Jurkat, Clone E6-1 (cell line): ENCODE measurements at places on chromosomes 2 and 18.
A peak's percentile ranks its signal among the peaks of the same experiment; 100 is the strongest.

DNA sequence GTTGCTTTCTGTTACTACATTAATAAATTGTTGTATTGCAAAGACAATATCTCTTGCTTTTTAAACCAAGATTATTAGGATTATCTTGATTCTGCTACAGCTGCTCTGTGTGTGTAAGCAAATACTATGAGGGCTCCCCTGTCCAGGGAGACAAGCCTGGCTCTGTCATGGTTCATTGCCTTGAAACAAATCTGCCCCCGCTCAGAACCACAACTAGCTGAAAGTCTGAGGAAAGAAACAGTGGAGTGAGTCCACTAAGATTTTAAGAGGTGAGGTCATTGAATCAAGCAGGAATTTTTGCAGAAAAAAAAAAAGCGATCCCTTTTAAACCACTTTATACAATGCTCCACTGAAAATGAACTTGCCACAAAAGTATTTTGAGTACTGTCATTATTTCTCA lies 30.8 kb upstream of the LRRTM4 start:
- DNase-seq: no peak

GRCh38 chr2:177466337-177467195 lies 74.0 kb downstream of the AGPS start:
- DNase-seq: no peak

- no peak for DNase-seq
These were observed 150.3 kb upstream of the DNMT3A start for GRCh38 chr2:25491966-25492532.

DNA sequence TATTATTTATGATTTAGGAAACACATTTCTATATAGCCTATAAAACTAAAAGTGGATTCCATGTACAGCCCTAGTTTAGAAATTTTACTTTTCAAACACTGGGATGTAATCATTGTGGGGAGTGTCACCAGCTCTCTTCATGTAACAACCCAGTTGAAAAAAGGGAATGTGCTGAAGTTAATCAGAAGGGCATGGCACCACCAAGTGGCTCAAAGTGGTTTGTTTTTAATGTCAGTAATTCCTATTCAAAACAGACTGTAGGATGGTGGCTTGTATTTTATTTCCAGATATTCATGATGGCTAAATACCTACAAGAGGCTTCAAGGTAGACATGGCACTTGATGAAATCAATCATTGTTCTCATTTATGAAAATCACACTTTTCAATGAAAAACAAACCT lies 58.1 kb upstream of the TMEM182 start:
- DNase-seq: peak; percentile 28

DNA sequence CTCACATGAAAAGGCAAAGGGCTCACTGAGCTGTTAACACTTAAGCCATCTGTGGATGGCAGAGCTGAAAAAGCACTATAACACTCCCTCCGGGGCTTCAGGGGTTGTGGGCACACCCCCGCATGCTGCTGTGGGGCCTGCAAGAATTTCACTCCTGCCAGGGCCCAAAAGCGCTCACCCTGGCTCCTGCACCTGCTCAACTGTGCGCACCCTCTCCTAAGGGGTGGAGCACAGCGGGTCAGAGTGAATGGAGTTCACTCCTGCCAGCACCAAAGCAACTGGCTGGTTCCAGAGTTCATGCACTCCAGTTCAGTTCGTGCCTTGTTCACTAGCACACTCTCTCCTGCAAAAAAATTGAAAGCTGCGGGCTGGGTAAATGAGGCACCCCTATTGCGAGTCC lies 814.2 kb upstream of the SLC39A10 start:
- DNase-seq: no peak

- no peak for DNase-seq
These were observed 799.7 kb downstream of the LRP1B start for GRCh38 chr2:141331127-141331526.

DNA sequence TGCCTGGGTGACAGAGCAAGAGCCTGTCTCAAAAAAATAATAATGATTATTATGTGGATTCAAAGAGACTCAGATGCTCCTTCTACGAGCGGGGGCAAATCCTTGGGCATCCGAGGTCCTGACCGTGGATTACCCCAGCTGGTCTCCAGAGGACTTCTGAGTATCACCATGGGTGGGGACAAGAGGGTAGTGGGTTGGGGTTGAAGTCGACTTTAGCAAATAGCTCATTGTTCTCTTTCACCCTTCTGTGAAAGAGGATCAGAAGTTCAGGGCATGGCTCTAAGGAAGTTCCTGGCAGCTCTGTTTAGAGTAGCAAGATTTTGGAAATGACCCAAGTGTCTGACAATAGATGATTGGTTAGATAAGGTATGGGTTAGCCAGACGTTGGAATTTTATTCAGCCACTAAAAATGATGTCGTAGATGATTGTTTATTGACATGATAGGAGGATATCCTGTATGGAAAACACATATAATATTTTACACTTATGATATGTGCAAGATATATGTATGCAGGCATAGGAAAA lies 59.0 kb upstream of the SPRED2 start:
- no peak for DNase-seq

- DNase-seq: no peak
These were observed 111.6 kb upstream of the CYP1B1 start for GRCh38 chr2:38187541-38188011.

DNA sequence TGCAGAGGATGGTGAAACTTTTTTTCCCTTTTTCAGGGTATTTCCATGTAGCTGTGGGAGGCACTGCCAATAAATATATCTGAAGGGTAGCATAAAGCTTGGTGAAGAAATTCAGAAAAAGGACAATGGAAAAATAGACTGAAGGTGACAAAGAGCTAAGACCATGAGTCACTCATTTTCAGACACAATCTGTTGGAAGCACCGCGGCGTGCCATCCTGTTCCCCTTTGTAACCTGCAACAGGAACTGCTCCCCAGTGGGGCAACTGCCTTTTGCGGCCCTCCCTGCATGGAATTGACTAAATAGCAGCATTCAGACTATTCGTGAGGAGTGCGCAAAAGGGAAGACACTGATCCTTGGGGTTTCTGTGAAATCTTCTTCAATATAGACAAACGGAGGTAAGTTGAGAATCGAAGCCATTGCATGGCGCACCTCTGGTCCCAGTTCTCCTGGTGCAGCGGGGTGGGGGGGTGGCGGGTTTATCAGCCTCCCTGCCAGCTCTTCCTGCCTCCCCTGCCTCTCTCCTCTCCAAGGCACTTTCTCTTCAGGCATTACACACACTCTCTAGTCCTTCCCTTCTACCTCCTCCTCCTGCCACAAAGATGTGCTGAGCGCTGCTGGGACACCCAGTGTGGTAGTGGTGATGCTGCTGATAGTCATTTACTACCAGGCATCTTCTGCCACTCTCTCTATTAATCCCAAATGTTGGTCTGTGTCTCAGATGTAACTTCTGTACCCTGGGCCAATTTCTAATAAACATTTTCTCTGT lies 126.2 kb upstream of the TMEM200C start:
- no peak for DNase-seq

GRCh38 chr18:47577520-47577919 lies 326.1 kb upstream of the SKOR2 start:
- DNase-seq: no peak

DNA sequence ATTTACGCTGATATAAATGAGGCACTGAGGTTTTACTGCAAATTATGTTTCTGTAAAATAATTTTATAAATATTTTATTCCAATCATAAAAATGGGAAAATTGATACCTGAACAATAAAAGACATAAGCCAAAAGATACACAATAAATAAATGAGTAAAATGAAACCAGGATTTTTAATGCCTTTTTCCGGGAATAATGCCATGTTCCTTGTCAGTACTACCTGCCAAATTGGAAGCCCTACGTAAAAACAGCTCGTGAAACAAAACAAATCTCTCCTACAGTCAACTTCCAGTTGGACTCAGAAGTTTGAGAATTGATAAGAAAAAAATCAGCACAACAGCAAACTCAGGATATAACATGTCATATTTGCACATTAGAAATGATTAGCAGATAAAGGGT lies 18.0 kb downstream of the GALNT3 start:
- DNase-seq: no peak

GRCh38 chr2:238591732-238592131 lies 165.0 kb downstream of the ASB1 start:
- no peak for DNase-seq

GRCh38 chr2:228102949-228103348 lies 78.5 kb downstream of the SPHKAP start:
- DNase-seq: no peak

GRCh38 chr2:212537726-212538304 lies 787 bp downstream of the ERBB4 start:
- no peak for DNase-seq

DNA sequence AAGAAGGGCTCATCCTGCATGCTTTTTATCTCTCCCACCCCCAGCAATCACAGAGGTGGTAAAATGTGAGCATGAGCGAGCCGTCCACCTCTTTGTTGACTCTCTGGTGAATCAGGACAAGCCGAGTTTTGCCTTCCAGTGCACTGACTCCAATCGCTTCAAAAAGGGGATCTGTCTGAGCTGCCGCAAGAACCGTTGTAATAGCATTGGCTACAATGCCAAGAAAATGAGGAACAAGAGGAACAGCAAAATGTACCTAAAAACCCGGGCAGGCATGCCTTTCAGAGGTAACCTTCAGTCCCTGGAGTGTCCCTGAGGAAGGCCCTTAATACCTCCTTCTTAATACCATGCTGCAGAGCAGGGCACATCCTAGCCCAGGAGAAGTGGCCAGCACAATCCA lies 19.5 kb downstream of the LIPG start:
- DNase-seq: no peak

DNA sequence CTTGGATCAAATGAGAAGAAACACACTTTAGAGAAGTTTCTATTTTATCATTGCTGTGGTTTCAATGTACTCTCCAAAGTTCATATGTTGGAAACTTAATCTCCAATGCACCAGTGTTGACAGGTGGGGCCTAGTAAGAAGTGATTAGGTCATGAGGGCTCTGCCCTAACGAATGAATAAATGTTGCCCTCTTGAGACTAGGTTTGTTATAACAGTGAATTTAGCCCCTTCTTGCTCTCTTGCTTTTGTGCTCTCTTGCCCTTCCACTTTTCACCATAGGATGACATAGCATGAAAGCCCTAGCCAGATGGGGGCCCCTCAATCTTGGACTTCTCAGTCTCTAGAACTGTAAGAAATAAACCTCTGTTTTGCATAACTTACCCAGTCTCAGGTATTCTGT lies 664.8 kb downstream of the DCC start:
- DNase-seq: no peak

- DNase-seq: no peak
These were observed 143.1 kb upstream of the AQP4 start for GRCh38 chr18:27008575-27008974.

DNA sequence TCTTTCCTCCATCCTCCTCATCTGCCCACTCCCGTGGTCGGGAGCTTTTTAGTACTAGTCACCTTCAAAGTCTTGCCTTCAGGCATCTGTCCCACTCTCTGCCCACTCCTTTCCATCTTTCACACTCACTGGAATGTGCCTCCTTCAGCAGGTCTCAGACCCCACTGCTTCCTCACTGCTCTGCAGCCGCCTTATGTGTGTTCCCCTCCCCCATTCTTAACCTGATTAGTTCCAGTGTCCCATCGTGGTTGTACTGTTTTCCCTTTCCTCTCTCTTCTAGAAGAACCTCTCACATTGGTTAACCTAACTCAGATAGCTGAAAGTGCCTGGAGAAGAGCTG lies 3.0 kb downstream of the ARMC9 start:
- no peak for DNase-seq

- no peak for DNase-seq
These were observed 12.8 kb upstream of the FMNL2 start for GRCh38 chr2:152322222-152322621.

DNA sequence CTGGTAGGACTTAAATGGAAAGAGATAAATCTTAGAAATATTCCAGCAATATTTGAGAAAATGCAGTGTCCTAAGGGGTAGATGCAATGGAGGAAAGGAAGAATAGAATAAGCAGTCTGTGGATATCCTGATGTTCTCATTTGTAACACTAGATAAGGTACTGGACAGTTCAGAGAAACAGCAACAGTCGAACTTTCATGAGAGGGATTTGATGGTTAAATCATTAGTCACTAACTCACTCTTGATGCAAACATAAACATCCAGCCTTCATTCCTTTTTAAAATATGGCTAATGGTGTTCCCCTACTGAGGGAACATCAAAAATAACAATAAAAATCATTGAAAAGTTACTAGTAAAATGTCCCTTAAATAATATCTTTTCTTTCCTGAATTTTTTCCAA lies 211.4 kb upstream of the SLC39A10 start:
- DNase-seq: no peak

GRCh38 chr2:147927053-147927588 lies 82.3 kb downstream of the ACVR2A start:
- DNase-seq: no peak

DNA sequence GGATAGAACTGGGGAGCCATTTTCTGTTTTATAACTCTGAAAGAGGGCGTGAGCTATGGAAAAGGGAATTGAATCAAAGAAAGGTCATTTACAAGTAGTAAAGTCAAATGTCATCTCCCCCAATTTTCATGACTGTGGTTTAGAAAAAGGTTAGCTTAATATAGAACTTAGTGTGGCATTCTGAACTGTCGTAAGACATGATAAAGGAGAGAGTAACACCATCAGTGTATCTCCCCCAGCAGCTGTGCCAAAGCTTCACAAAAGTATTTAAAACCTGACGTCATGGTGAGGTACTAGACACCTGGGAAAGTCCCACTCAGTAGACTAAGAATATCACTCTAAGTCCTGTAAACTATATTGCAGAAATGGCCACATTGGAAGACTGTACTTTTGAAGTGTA lies 5.8 kb upstream of the IKZF2 start:
- no peak for DNase-seq

- no peak for DNase-seq
These were observed 83.7 kb upstream of the SPATS2L start for GRCh38 chr2:200222791-200223190.

GRCh38 chr2:47008381-47009252 lies 93.0 kb upstream of the MCFD2 start:
- DNase-seq: no peak

DNA sequence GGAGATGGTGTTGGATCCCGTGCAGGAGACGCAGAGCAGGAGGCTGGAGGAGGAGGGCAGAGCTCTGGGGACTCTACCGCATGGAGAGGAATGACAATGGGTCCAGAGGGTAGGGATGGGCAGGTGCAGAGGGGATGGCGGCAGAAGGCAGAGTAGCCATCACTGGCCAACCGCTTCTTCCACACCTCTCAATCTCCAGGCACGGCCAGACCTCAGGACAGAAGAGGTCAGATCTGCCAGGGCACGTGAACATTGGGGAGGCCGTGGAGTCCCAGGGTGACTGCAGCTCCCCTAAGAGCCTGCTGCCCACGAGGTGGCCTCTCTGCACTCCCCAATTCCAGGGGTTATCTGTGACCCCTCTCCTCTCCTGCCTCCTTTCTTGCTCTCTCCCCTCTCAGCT lies 162.7 kb upstream of the HDAC4 start:
- no peak for DNase-seq

DNA sequence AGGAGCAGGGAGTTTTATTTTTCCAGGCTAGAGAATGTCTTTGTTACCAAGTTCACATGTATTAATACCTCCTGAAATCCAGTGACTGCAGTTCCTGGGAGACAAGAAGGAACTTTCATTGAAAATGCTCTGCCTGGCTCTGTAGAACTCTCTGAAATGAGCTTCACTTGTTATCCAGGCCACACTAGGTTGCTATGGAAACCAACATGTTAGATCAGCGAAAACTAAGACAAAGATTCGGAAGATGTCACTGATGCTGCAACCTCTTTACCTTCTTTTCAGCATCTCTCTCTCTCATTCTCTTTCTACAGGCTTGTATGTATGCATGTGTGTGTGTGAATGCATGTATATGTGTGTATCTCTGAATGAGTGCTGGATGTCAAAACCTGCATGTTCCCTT lies 218.5 kb downstream of the TRIB2 start:
- DNase-seq: no peak
